ENCODE measurements at places on chromosomes 5 and 9.

- no peak for DNase-seq
Measured at GRCh38 chr9:89739916-89740315, 135.1 kb downstream of the GADD45G start.

DNA sequence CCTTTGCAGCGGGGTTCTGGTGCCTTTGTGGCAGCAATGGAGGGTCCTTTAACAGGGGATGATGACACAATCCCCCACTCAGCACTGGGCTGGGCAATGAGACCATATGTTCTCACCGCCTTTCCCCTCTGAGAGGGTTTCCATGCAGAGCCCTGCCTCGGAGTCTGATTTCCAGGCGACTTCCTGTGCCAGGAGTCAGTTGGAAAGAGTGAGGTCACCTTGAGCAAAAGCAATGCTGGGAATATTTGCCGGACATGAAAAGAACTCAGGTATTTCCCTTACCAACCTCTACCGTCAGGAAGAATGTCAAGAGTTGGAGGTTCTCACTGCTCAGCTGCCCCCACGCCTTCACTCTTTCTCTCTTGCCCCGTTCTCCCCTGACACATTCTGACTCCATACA lies 284.2 kb upstream of the IRX1 start:
- no peak for DNase-seq

- no peak for DNase-seq
Measured at GRCh38 chr9:127128341-127129072, 6.1 kb upstream of the ANGPTL2 start.

DNA sequence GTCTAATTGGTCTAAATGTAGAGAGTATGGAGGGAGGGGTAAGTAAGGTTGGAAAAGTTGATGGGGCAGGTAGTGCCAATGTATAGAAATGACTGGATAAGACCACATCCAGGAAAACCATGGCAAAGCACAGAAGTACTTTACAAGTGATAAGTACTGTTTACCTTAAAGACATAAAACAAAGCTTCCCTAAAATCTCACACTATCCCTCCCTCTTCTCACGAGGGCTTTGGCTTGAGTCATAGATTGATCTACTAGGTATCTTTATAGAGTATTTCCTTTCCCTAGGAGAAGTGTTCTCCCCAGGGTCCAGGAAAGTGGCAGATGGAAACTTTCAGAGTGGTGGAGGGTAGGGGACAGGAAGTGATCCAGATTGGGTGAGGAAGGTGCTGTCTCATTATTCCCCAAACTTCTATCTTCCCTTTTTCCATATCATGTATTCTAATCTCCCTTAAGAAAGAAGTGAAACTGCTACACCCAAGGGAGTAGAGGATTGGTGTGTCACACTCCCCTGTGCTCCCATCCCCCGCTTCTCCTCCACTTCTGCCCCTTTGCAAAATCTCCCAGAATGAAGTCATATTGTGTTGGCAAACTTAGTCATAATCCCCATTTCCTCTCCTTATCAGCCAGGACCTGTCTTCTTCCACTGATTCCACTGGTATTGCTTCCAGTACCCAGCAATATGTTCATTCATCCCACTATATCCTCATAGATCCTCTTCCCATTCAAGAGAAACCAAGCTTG lies 14.6 kb downstream of the IL33 start:
- DNase-seq = no peak

DNA sequence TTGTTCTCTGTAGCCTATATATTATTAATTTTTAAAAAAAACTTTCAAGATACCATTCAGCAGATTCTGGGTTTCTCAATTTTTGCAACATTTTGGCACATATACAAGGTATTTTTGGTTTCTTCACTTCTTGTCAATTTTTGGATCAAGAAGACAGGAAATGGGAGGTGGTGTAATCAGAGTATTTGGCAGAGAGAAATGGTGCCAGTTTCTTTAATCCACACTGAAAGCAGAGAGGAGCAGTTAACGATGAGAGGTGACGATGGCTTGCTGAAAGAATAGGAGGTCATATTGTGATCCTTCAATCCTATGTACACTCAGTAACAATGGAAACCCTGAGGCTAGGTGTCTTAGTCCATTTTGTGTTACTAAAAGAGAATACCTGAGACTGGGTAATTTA lies 16.4 kb downstream of the NNT start:
- DNase-seq = no peak

- DNase-seq = no peak
Measured at GRCh38 chr5:34706084-34706483, 50.0 kb downstream of the RAI14 start.

DNA sequence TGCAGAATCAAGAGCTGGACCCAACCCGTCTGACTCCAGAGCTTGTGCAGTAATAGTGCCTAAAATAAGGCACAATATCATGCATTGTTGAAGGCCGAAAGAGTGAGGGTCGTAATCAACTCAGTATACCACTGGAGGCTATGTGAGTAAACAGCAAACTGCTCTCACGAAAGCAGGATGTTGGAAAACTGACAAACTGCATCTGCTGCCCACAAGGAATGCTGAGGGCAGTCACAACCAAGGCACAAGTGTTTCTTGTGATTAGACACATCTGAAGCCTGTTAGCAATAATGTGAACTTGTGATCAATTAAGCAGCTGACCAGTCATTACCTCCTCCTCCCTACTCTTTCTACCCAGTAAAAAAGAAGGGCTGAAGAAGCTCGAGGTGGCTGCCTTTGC lies 48.8 kb downstream of the TRPM3 start:
- DNase-seq = no peak

- DNase-seq = no peak
Measured at GRCh38 chr5:117893211-117893610, 1095.1 kb downstream of the DTWD2 start.

DNA sequence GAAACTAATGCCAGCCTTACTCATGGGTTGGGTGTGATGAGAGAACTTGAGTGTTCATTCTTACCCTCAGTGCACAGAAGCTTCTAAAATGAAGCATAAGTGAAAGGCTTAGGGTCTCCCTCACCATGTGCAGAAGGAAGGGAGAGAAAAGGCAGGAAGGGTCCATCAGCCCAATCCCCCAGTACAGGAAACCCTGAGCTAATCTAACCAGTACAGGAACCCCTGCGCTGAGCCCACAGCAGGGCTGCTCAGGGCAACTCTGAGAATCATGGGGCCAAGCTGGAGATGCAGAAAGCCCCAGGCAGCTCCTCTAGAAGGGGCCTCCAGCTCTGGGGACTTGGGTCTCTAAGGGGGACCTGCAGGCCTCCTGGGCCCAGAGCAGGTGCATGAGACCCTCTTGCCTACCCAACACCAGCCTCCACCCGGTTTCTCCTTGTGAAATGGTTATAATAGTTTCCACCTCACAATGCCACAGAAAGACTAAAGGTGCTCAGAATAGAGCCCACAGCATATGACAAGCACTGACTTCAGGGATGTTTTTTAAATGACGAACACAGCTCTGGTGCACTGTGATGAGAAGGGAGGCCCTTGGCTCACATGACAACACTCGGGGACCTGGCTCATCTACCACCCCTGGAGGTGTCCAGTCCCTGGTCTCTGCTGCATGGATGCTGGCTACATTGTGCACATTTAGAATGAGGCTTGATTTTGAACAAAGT lies 190.1 kb downstream of the ACTL7B start:
- no peak for DNase-seq

GRCh38 chr5:43699910-43700309 lies 96.9 kb downstream of the NNT start:
- DNase-seq = no peak

GRCh38 chr5:53392073-53392472 lies 88.4 kb upstream of the FST start:
- DNase-seq = no peak

- DNase-seq = no peak
Measured at GRCh38 chr9:132662152-132662945, 7.4 kb downstream of the DDX31 start.

GRCh38 chr9:132823370-132824145 lies 54.5 kb downstream of the AK8 start:
- no peak for DNase-seq

DNA sequence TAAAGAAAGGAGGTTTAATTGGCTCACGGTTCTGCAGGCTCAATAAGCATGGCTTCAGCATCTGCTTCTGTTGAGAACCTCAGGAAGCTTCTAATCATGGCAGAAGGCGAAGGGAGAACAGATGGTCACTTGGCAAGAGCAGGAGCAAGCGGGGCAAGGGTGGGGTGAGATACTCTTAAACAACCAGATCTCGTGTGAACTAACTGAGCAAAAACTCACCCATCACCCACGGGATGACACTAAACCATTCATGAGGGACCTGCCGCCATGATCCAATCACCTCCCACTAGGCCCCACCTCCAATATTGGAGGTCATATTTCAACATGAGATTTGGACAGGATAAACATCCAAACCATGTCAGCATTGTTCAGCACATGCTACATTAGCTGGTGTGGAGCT lies 89.1 kb upstream of the HAND1 start:
- no peak for DNase-seq

DNA sequence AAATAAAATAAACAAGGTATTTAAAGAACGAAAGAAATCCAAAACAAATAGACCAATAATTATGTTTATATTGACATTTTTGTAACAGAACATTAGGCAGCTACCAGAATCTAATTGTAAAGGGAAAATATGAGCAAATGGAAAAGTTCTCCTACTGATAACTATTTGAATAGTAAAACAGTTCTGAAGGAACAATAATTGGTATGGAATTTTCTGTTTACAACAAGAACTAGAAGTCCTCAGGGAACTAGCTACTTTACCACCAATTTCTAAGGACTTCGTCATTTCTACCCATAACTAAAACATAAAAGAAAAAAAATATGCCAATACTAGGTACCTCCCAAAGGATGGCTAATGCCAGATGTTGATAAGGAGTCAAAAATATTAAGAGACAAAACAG lies 58.5 kb downstream of the AP3B1 start:
- DNase-seq = no peak

- DNase-seq = peak; percentile 71
Measured at GRCh38 chr5:176658007-176658599, 10.8 kb downstream of the TSPAN17 start.

GRCh38 chr5:151570512-151571269 lies 20.4 kb downstream of the FAT2 start:
- no peak for DNase-seq

GRCh38 chr5:87079219-87079618 lies 188.5 kb upstream of the RASA1 start:
- no peak for DNase-seq

GRCh38 chr5:126253406-126253805 lies 169.8 kb upstream of the GRAMD2B start:
- no peak for DNase-seq

- no peak for DNase-seq
Measured at GRCh38 chr5:146652547-146652946, 136.6 kb upstream of the GPR151 start.

DNA sequence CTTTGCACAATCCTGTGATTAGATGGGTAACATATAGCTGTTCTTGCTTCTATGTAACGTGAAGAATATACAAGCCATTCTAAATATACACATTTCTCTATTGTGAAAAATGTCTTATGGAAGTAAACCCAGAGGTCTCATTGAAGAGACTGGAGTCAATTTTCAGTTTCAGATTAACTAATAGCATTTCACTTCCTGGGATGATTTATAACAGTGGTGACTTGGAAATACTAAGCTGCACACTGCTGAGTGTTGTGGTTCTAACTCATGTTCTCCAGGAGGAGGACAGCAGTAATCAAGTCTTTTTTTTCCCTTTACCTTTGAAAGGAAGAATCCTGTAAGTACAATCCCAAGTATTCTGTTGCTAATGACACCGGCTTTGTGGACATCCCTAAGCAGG lies 3.3 kb downstream of the CTSL start:
- no peak for DNase-seq

DNA sequence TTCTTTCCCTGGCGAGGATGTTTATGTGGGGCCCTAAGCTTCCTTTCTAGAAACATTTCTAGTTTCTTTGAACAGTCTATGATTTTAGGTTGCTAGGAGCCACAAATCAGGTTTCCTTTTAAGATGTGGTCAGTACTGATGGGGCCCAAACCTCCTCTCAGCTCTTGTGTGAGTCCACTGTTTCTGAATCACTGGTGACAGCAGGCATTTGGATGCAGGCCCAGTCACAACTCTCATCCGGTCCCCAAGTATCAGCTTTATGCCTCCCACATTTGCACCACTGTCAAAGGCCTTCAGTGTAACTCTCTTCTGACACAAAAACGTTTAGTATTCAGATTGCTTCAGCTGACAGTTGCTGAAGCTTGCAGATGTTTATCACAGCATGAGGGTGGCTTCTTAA lies 7.8 kb downstream of the DMRT2 start:
- no peak for DNase-seq

DNA sequence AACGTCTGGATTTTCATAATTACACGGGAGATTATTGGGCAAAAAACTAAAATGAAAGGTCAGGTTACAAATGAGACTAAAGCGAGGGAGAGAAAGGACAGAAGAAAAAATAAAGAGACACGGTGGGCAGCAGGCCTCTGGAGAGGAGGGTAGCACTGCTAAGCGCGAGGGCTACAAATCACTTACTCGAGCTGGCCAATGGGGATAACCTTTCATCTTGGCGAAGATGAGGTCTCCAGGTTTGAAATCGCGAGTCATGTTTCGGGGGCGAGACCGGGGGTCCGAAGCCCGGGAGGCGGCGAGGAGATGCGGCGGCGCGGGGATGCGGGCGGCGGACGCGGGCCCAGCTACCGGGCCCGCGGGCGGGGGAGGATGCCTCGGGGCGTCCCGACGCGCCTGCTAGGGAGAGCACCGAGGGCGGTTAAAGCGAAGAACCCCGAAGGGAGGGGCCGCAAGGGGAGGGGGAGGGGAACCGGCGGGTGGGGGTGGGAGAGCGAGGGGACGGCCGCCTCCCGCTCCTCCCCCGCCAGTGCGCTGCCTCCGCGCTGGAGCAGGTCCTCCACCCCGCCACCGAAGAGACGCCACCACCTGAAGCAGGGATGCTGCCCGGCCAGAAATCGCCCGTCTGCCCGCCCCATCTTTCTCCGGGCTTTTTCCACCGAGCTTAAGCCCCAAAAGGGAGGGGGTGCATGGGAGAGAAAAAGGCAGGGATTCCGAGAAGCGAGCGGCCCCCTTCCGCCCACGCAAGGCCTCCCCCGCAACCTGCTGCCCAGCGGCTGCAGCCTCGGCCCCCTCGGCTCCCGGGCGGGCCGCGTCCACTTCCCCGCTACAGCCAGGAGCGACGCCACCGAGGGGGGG lies 610 bp downstream of the PSIP1 start:
- DNase-seq = peak; percentile 69

- DNase-seq = no peak
Measured at GRCh38 chr9:137097761-137098462, 11.1 kb downstream of the MAN1B1 start.

- no peak for DNase-seq
Measured at GRCh38 chr5:171847026-171847425, 61.4 kb downstream of the SMIM23 start.

GRCh38 chr5:149666212-149666852 lies 63.8 kb upstream of the PPARGC1B start:
- no peak for DNase-seq

DNA sequence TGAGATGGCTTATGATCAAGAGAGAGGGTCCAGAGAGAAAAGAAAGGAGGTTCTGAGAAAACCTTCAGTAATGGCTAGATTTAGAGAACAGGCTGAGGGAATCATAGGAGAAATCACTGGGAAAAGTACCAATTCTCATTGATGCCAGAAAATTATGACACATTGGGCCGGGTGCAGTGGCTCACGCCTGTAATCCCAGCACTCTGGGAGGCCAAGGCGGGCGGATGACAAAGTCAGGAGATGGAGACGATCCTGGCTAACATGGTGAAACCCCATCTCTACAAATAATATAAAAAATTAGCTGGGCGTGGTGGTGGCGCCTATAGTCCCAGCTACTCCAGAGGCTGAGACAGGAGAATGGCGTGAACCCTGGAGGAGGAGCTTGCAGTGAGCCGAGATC lies 29.5 kb upstream of the PLIN2 start:
- no peak for DNase-seq

Measured in activated naive CD4-positive, alpha-beta T cell treated with Interleukin-2 at 50 U/mL for 16 hours (primary cell).